ENCODE measurements at places on chromosomes 3 and 15.

GRCh38 chr3:151960961-151961580, 87.6 kb downstream of the SUCNR1 start:
- no peak for DNase-seq

DNA sequence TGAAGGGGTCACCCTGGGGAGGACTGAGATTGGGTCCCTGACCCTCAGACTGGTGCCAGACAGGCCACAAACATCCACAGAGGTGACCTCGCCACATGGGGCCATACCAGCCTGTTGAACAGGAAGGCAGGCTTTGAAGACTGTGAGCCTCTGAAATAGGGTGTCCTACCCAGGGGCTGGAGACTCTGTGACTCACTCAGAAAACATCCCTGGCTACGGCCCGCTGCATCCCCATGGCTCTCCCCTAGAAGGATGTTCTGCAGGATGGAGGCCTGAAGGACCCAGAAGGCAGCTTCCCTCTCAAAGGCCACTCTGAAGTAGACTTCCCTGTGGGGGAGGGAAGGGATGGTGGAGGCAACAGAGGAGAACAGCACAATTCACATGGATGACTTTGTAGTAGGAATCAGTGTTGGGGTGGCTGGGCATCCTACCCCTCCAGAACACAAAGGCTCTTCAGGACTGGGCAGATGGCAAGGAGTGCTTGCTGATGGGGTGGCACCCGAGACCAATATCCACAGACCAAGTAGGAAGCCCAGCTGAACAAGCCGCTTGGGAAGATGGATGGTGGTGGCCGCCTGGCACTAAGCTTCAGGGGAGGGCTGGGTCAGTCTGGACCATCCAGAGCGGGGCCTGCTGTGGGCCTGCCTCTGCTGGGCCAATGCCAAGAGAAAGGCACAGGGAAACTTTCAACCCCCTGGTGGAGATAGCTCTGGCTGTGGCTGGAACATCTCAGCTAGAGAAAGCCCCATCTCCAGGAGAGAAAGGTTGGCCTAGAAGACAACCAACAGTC, 37.6 kb upstream of the DUSP7 start:
- no peak for DNase-seq

DNA sequence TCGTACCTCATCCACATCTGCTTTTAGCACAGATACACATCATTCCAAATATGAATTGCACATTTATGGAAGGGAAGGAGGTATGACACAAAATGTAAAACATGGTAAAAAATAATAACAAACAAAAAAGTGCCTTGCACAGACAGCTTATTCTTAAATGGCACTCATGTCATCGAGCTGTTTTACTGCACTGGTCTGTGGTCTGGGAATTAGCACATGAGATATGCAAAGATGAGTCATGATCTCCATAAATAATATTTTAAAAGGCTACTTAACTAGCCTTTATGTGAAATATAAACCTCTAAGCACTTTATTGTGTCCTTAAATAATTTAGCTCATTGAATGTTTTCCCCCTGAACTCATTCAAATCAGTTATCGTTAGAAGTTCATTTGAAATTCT, 142.2 kb upstream of the ZNF385D start:
- DNase-seq = no peak

- DNase-seq = no peak
These were observed 211.1 kb upstream of the GADL1 start for GRCh38 chr3:31105438-31106077.

- DNase-seq = no peak
These were observed 41.4 kb downstream of the VGLL4 start for GRCh38 chr3:11602239-11602840.

Measured in NCI-H774 (cell line).